Stimulated activated CD8-positive, alpha-beta memory T cell treated with anti-CD3 and anti-CD28 coated beads, Interleukin-4, amount 100 ng/mL, for 4 hours (primary cell): ENCODE measurements at places on chromosomes 1 and 21.

DNA sequence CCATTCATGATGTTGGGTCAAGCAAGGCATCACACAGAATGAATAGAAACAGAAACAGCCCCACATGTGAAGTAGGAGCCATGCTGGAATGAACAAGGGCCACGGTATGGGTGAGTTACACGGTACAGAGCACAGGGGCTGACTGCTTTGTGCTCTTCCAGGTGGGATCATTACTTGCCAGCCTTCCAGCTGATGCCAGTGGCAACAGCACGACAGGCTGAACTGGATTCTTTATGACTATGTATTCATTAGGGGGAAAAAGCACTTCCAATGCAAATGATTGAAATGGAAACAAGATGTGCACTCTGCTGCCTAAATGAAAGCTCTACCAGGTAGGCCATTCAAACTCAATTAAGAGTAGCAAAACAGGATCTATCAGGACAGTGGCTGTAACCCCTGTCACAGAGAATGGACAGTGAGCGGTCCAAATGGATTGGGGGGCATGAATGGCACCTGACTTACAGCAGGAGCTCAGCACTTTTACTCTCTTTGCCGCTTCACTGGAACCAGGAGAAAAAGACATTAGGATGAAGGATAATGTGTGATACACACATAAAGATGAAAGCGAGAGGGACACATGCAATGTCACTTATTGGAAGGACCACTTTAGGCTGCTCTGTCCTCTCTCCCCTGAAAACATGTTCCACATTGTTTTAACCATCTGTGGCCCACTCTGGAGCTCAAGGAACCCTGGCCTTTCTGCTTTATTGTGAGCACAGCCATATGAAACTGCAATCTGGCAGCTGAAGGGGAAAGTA, 23.4 kb upstream of the IRF2BP2 start:
- no peak for DNase-seq

GRCh38 chr1:983798-984475, 2.0 kb upstream of the PERM1 start:
- no peak for DNase-seq

- DNase-seq: no peak
Observed at GRCh38 chr1:203691447-203691846, 64.8 kb downstream of the ATP2B4 start.

DNA sequence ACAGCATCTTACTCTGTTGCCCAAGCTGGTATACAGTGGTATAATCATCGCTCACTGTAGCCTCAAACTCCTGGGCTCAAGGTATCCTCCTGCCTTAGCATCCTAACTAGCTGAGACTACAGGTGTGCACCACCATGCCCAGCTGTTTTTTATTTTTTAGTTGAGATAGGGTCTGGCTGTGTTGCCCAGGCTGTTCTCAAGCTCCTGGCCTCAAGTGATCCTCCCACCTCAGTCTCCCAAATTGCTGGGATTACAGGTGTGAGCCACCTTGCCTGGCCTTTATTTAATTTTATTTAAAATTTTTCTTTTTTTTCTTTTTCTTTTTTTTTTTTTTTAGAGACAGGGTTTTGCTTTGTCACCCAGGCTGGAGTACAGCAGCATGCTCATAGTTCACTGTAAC, 9.2 kb downstream of the MAP7D1 start:
- no peak for DNase-seq

GRCh38 chr1:200165493-200166220, 138.1 kb downstream of the NR5A2 start:
- no peak for DNase-seq

GRCh38 chr1:209567698-209568175, 15.8 kb upstream of the CAMK1G start:
- DNase-seq: no peak

DNA sequence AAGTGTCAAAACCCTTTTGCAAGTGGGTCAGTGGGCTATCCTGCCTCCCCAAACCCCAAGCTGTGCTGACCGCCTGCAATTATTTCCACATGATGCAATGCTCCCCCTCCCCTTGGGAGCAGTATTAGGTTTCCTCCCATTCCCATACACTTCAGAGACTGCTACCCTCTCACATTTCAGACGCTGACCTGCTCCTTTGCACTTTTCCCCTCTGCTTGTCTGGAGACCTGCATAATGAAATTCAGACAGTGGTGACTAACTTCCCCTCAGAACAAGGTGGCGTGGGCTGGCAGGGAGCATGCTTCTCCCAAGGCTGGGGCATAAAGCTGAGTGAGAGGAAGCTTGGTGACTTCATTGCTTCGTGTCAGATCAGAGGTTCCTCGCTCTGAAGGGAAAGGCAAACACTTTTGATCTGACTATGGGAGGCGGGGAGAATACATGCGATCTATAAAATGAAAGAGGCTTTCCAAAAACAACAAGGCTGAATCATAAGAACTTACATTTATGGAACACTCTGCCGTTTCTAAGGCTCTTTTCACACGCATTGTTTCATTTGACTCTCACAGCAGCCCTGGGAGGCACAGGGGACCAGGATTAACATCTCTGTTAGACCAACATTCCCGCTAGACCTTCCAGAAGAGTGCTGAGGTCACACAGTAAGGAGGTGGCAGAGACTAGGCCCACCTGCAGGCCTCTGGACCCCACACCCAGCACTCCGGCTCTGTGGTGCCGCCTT, 27.5 kb upstream of the ROR1 start:
- DNase-seq: no peak

DNA sequence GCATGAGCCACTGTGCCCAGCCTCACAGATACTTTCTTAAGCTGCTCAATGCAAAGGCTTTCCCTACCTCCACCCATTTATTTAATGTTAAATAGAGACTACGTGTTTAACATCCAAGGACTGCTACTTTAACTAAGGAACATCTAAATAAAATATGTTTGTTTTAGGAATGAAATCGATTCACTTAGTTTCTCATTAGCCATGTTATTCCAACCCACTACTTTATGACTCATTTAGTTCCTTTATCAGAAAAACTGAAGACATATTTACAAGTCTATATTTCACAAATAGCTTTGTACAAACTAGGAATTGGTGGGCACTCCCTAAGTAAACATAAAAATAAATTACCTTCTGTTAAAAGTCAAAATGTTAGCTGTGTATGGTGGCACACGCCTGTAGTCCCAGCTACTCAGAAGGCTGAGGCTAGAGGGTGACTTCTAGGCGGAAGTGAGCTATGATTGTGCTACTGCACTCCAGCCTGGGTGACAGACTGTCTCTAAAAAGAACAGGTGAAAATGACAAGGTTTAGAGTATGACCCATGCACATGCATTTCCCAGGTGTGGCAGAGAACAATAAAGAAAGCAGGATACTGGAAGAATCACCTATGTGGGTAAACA, 39.9 kb upstream of the AK4 start:
- DNase-seq: no peak

DNA sequence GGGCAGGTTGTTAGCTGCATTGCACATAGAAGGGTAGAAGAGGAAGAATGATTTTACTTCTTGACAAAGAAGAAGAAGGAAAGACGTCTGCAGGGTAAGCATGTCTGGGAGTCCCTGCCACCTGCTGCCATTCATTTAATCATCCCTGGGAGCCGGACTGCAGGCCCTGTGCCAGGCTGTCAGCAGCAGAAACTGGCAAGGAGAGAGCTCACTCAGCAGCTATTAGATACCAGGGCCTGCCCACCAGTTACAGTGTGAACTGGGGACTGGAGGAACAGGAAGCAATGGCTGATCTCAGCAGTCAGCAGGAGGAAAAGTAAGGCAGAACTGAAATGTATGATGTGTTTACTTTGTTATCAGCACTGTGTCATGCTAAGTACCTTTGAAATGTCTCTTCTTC, 75.7 kb upstream of the C1orf87 start:
- DNase-seq: no peak

GRCh38 chr1:226406401-226406881, 1.5 kb downstream of the PARP1 start:
- DNase-seq: no peak

GRCh38 chr21:46424039-46424591, 34.6 kb upstream of the DIP2A start:
- DNase-seq: no peak

GRCh38 chr1:1197551-1198422, 8.6 kb downstream of the TNFRSF18 start:
- DNase-seq: no peak

DNA sequence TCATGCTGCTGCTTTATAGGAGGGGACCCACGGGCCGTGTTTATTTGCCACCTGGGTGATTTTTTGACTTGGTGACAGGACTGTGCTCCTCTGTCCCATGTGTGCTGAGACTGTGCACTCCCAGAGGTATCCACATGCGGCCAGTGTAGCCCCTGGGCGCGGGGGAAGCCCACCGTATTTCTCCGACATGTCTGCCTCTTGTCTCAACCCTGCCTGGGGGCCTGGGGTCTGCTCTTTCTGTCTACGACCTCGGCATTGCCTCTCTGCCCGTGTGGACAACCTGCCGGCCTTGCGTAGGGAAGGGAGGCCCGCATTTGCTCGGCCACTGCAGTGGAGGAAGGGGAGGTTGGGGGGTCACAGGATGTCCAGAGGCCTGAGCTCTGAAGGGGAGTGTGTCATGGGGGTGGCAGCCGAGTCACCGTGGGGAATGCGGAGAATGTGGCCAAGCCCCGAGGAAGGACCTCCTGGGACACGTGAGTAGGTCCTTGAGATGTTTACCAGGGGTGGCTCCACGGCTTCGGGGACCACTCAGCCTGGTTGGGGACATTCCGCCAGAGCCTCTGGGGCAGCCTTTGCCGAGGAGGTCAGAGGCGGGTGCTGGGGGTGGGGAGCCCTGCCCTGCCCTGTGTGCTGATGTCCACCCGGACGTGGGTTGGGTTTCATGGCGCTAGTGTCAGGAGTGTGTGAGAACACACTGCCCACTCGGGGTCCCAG, 11.0 kb downstream of the PRKCZ start:
- DNase-seq: no peak

DNA sequence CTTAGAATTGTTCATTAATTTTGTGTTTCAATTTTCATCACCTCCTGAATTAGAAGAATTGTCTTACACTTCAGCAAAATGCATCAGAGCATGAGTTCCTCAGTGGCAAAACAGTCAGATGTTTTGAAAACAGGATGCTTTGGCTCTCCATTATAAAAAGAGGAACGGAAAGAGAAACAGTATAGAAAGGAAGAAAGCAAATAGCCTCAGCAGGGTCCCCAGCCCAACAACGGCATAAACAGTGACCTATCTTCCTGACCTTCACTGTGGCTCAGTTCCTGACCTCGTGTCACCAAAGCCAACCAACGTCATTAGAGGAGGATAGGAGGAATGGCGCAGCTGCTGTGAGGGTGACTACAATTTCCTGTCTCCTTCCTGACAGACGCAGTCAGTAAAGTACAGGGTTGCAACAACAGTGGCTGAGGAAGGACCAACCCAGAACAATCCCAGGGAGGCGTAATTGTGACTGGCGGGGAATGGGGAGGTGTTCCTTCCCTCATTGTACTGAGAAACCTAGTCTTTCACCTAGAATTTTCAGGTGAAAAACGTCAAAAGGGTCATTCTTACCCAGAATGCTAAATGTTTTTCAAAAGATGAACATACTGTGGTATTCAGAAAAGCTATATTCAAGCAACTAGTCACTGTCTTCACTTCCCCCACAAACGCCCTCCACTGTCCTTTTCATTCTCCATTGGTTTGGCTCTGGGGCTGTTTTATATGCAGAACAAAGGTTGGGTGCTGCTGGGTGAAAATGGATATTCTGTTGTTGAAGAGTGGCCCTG, 197.9 kb upstream of the SGIP1 start:
- DNase-seq: peak; percentile 31

- no peak for DNase-seq
Observed at GRCh38 chr1:53298045-53298637, 29.7 kb downstream of the LRP8 start.

DNA sequence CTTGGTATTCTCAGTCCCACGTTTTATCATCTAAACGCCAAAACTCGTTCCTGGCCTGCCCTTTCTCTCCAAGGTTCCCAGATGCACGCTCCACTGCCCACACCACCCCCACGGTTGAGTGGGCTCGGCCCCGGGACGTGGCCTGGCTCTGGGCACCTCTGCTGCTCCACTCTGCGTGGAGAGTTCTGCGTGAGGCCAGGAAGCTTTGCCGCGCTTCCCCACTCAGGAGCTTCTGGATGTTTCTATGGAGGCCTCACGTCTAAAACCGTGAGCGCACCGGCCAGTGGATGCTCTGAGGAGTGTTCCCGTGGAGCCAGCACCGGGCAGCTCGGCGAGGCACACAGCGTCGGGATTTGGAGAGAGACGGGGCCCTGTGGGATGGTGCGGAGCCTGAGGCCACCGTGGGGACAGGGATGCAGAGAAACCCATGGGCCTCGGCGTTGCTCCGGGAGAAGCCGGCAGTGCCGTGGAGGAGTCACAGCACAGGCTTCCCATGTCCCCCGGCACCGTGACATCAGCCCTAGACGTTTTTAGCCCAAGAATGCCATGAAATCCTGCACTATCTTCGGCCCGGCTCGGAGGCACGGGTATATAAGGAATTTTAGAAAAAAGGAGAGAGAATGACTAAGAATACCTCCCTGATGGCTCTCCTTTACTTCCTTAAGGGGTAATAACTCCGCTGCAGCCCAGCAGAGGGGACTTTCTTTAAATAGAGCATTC, 125.9 kb downstream of the PRDM16 start:
- no peak for DNase-seq

- DNase-seq: no peak
Observed at GRCh38 chr1:242827538-242827937, 303.0 kb upstream of the PLD5 start.

DNA sequence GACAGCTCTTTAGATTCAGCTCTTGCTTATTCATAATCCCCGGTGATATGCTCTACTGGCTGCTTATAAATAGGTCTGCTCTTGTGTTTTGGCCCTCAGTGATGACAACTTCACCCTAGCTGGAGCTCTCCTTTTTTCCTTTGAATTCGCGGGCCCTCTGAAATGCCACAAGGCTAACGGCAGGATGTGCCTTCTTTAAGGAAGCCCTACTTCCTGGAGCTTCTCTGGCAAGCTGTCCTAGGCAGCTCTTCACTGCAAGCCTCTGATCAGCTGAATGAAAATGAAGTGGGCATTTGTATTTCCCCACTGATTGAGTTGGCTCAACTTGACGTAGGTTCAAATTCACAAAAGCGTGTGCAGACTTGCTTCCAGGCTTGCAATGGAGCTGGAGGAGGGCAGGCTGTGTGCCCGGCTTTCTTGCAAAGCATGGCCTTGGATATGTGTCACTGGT, 22.2 kb downstream of the SGIP1 start:
- DNase-seq: no peak

DNA sequence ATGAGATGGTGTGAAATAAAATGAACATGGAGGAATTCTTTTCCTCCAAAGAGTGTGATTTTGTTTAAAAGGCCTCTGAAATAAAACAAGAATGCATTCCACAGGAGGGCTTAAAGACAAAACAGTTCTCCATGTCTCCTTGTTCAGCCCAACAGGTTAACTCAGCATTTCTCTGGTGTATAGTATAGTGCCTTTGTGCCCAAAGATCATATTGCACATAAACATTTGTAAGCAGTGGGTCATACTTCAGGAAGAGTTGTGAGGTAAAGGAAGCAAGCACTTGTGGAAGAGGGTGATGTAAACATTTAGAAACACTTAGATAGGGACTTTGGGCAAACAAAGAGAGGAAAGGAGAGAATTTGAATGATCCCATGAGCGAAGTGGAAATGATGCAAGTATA, 433.9 kb downstream of the SIPA1L2 start:
- no peak for DNase-seq

DNA sequence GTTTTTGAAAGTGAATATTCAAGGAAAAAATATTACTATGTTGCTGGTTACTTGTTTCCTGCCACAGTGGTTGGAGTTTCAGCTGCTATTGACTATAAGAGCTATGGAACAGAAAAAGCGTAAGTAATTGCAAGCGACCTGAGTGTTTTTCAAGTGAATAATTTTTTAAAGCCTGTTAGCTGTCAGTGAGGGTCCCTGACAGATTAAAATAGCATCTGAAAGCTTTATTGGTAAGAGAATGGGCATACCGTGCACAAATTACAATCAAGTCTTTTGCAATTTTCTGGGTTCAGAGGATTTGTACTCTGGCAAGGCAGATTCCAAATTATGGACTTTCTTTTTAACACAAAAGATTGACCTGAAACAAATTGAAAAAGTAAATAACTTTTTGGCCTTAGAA, 169.7 kb downstream of the ADGRL2 start:
- no peak for DNase-seq
